Stimulated activated CD8-positive, alpha-beta memory T cell treated with anti-CD3 and anti-CD28 coated beads, Interleukin-4, amount 100 ng/mL, for 48 hours (primary cell): ENCODE measurements at places on chromosomes 16 and 17.

DNA sequence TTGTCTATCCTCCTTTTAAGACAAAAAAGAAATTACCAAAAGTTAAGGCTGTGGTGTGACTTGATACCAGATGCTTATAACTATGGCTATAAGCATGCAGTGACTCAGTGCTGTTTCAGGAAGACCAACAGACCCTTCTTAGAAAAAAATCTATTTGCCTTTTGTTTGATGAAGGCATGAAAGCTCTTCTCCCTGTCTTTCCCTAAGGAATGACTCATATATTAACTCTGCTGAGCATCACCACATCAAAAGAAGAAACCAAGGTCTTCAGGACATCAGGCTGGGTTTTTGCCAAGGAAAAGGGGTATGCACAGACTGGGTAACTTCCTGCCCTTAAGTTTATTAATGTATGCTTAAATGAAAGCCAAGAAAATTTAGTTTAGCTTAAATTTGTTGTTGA is 47.1 kb downstream of the VMP1 start:
- DNase-seq, result no peak

GRCh38 chr17:35432176-35433074 is at the start of gene SLFN12:
Gene SLFN12 (minus strand): TSS chr17:35432500. CDS start chr17:35423028, 9,472 bp downstream.
- peak; percentile 47 for DNase-seq

- DNase-seq, result no peak
These were observed 123.2 kb upstream of the AXIN2 start for GRCh38 chr17:65684631-65685030.

DNA sequence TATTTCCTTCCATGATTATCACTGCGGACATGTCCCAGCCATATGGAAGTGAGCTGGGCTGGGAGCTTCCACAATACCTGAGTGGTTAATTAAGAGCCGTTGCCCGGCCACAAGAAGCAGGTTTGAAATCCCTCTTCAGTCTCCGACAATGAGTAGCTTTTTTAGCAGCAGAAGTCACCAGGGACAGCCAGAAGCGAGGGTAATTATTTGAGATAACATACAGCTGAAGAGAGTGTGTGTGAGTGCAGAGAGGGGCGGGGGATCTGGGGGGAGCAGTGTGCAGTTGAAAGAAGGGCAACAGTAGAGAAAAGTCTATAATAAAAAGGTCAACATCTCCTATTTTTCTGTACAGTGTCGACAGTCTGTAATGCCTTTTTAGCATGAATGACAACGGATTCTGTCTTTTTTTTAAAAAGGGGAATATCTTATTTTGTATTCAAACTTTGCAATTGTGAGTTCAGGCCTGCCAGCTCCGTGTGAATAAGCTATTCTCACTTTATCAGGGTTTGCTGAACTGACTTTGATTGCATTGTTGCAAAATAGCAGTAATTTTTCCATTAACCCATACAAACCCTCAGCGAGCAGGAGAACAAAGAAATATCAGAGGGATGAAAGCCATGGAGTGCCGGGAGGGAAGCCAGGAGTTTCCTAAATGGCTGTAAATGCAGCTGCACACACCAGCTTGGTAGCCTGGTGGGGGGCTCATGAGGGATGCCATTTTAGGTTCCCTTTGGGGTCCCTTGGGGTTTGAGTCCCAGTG is 220.3 kb upstream of the IRX3 start:
- no peak for DNase-seq

GRCh38 chr16:17365211-17365541 is 105.6 kb downstream of the XYLT1 start:
- no peak for DNase-seq

GRCh38 chr17:624341-624860 is 90.2 kb downstream of the VPS53 start:
- no peak for DNase-seq

DNA sequence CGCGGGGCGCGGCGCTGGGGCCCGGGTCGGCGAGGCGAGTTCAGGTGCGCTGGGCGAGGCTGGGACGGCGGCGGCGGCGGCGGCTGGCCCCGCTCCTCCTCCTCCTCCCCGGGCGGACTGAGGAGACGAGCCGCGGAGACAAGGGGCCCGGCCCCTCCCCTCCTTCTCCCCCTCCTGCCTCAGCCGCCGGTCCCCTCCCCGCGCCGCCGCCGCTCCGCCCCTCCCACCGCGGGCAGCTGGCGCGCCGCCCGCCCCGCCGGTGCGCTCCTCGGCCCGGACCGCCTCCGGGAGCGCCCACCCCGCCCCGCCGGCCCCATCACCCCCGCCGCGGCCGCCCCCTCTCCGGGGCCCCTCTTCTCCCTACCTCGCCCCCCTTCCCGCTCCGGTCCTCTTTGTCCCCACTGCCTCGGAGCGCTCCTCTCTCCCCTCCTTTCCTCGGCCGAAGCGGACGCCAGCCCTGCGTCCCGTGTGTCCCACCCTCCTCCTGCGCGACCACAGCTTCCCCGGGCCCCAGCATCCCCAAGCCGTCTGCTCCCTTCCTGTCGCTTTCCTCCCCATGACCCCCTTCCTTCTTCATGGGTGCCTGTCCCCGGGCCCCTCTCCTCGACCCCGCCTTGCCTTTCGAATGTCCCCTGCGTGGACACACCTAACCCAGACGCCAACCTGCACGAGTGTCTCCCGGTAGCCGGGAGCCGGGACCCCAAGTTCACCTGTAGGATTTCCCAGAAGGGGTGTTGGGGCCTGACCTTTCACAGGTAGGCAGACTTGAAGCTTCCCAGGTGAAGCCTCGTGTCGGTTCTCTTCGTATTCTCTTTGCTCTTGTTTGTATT is at the start of gene TOX3:
TOX3 (minus strand) TSS at position 140 of the 830 bp plus-strand sequence. CDS start 420 bp downstream, outside the sequence.
- no peak for DNase-seq

DNA sequence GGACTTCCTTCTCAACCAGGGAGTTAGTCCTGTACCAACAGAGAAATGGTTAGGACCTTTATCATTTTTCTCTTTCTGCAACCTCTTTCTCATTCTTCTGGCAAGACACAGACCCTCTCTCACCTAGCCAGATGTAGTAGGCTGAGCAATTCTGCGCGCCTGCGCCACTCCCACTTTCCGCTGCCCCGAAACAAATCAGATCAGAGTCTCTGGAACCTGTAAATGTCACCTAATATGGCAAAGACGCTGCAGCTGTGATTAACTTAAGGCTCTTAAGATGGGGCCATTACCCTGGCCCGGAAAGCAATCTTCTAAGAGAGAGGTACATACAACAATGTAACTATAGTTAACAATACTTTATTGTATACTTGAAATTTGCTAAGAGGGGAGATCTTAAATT is 94.3 kb upstream of the ASIC2 start:
- no peak for DNase-seq

DNA sequence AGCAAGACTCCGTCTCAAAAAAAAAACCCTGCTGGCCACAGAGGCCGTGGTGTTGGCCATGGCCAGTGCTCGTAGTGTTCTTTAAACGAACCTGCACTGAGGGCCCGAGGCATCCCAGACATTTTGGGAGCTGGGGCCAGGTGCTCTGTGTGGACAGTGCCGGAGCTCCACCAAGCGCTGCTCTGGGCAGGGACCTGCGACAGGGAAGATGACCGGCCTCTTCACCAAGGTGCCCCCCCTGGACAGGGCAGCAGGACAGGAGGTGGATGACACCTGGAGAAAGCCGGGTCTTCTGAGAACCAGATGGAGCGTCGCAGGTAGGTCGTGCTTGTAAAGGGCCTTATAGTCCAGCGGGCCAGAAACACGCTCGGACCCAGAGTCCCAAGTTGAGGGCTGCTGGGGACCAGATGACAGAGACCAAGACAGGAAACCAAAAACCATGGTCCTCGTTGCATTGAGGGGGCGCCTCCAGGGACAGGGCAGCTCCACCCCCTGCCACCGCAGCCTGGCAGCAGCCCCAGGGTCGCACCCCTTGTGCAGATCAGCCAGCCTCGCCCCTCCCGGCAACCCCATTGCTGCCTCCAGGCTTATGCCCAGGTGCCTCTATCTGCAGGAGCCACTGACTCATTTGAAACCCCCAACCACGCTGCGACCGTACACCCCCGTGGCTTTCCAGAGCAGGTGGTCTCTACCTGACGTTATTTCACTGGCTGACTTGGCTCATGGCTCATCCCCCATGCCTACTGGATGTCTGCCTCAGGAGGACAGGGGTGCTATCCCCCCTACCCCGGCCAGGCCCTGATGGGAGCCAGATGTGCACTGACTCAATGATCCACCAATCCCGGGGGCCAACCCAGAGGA is 4.2 kb upstream of the NTN3 start:
- DNase-seq, result no peak

DNA sequence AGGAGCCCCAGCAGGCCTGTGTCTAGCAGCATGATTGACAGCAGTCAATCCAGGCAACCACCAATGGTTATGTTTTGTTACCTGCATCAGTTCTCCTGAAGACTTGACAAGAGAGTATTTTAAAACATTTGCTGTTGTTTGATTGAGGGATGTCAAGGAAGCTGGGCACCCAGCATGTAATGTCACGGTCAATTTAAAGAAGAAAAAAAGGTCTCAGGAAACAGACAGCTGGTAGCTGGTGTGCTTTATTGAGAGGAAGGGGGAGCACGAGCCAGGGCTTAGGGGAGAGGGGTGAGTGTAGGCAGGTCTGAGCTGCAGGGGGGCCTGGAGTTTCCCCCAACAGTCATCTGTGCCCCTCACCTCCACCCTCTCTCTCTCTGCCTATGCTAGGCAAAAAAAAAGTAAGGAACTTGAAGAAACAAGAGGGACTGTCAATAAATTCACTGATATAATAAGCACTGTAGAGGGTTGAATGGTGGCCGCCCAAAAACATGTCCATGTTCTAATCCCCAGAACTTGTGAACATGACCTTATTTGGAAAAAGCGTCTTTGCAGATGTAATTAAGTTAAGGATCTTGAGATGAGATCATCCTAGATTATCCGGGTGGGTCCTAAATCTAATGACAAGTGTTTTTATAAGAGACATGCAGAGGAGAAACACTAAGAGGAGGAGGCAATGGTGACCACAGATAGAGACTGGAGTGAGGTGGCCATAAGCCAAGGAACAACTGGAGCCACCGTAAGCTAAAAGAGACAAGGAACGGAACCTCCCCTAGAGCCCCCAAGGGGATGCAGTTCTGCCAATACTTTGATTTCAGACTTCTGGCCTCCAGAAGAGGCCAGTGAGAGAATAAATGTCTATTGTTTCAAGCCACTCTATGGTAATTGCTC is 14.5 kb downstream of the TSPOAP1 start:
- DNase-seq, result no peak

DNA sequence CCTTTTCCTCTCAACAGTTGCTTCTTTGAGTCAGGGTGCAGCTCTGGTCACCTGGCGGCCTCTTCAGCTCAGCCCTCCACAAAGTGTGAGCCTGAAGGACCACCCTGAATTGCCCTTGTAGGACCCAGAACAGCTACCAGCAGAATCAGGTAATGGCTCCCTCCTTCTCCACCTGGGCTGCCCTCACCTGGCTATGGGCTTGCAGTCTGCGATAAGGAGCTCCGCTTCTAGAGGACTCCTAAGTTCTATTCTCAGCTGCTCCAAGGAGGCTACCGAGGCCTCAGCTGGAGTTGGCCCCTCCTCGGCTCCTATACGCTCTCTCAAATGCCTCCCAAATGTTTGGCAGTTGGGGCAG is 13.4 kb downstream of the SMIM5 start:
- DNase-seq, result no peak

DNA sequence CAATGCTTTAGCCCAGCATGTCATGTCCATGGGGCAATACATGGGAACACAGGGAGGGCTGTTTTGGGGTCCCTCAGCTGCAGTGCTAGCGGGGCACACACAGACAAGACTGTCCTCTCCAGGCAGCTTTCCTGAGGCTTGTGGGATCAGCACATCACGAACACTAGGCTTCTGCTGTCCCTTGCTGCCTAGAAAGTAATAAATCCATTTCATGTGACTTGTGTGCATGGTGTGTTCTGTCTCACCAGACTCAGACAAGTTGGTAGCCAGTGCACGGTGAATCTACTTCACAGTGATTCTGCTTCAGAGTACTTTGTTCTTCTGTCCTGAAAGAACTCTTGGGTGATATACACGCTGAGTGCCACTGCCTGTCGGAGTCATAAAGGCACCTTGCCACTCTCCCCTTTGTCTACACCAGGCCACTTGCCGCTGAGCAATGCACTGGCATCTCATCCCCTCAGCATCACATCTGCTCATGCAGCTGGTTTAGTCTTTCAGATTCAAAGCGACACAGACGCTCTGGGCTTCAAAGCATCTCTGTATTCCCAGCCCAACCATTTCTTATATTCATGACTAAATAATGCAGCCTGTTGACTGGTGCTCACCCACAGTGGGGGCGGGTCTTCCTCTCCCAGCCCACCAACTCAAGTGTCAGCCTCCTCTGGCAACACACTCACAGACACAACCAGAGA is 95.2 kb upstream of the COX10 start:
- no peak for DNase-seq

- DNase-seq, result peak; percentile 69
These were observed 867 bp upstream of the LIMD2 start for GRCh38 chr17:63700528-63701455.

- DNase-seq, result no peak
These were observed 7.3 kb upstream of the SMG1 start for GRCh38 chr16:18933501-18933900.

GRCh38 chr17:48738424-48738802 is 9.9 kb upstream of the HOXB13 start:
- DNase-seq, result no peak

- peak; percentile 94 for DNase-seq
These were observed 12.4 kb downstream of the ZG16B start for GRCh38 chr16:2842340-2843000.

GRCh38 chr16:56136256-56136655 is 55.0 kb upstream of the GNAO1 start:
- no peak for DNase-seq

GRCh38 chr17:76501827-76502307 is 644 bp upstream of the RHBDF2 start:
- no peak for DNase-seq

GRCh38 chr16:89001117-89002027 is 24.4 kb upstream of the CBFA2T3 start:
- no peak for DNase-seq

GRCh38 chr16:1781254-1781653 is 1.1 kb downstream of the SPSB3 start:
- DNase-seq, result no peak

GRCh38 chr16:7338826-7339225 is 6.2 kb downstream of the RBFOX1 start:
- DNase-seq, result no peak

- no peak for DNase-seq
These were observed 26.9 kb downstream of the SOCS3 start for GRCh38 chr17:78332991-78333390.

GRCh38 chr17:61452301-61453290 is at the start of gene TBX4:
Gene TBX4 (plus strand): TSS chr17:61452422. CDS start chr17:61456491, 4,069 bp downstream.
- no peak for DNase-seq

- no peak for DNase-seq
These were observed 108.2 kb downstream of the N4BP1 start for GRCh38 chr16:48501516-48502377.
